Activated T-cell treated with anti-CD3 and anti-CD28 coated beads, Interleukin-2, amount 50 U/mL, for 72 hours (primary cell): ENCODE measurements at places on chromosomes 3 and 15.

GRCh38 chr15:29472901-29473445, 203.4 kb upstream of the NSMCE3 start:
- DNase-seq = no peak

DNA sequence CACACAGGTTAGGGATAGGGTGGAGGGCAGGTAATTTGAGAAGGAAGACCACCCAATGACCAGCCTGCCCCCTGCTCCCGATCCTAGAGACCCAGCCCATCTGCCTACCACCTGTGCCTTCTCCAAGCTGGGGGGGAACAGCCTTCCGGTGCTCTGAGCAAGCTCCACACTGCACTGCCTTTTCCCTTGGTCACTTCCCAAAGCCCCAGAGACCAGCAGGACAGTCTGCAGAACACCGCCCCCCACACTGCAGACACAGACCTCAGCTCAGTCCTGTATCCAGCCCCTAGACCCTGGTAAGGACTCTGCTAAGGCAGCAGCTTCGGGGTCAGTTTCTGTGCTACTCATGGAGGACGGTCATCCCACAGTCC, 156.9 kb downstream of the MEGF11 start:
- DNase-seq = no peak

- no peak for DNase-seq
Observed at GRCh38 chr3:194475978-194476377, 10.8 kb downstream of the ATP13A3 start.

- DNase-seq = peak; percentile 19
Observed at GRCh38 chr15:85831415-85832113, 36.8 kb upstream of the KLHL25 start.

GRCh38 chr15:98823616-98824015, 175.3 kb downstream of the IGF1R start:
- DNase-seq = no peak

GRCh38 chr3:100760377-100760776, 51.1 kb downstream of the TFG start:
- DNase-seq = no peak

- DNase-seq = no peak
Observed at GRCh38 chr3:127865941-127866340, 43.6 kb upstream of the MGLL start.

- DNase-seq = no peak
Observed at GRCh38 chr3:148205977-148206376, 491.7 kb upstream of the AGTR1 start.

DNA sequence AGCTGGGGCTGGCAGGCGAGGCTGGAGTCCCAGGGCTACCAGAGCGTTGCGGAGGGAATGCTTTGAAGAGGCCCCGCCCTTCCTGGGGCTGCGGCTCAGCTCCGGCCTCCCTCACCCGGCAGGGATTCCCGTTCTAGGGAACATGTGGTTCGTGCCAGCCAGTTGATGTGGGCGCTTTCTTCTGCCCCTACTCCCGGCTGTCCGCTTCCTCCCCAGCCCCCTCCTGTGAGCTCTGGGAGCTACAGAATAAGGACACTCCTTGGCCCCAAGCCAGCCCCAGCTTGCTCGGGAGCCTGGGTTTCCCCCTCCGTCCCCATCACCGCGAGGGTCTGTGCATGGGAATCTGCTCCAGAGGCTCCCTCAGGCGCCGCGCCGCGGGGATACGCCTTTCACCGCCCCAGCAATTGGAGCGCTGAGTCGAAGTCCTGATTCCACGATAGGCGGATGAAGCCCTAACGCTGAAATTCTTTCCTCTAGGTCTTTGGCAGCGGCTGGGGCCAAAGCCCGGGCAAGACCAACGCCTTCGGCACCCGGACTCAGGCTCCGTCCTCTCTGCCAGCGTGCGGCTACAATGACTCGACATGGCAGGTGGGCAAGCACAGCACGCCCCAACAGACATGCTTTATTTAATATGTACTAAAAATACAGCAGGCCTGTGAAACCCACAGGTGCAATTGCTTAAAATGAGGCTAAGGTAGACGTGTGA, 69.5 kb downstream of the KLF15 start:
- DNase-seq = no peak

DNA sequence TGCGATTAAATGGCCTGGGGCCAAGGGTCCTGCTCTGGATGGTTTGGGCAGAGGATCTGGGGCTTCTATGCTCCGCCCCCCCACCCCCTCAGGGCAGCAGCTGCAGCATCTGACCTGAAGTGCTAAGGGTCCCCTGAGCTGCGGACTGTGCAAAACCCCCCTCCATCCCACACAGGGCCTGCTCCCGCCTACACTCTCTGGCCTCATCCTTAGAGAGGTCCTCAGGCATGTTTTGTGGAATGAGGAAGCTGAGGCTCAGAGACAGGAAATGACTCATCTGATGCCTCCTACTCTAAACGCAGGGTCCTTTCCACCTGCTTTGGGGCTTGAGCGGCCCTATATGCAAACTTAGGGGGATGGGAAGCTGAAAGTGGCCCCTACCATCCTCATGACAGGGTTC, 59.5 kb upstream of the CTSH start:
- no peak for DNase-seq

- DNase-seq = peak; percentile 95
Observed at GRCh38 chr3:170869645-170870593, at the start of gene RPL22L1. TSS of gene RPL22L1 (minus strand) at chr3:170870195. CDS start at chr3:170870167, 28 bp downstream.

DNA sequence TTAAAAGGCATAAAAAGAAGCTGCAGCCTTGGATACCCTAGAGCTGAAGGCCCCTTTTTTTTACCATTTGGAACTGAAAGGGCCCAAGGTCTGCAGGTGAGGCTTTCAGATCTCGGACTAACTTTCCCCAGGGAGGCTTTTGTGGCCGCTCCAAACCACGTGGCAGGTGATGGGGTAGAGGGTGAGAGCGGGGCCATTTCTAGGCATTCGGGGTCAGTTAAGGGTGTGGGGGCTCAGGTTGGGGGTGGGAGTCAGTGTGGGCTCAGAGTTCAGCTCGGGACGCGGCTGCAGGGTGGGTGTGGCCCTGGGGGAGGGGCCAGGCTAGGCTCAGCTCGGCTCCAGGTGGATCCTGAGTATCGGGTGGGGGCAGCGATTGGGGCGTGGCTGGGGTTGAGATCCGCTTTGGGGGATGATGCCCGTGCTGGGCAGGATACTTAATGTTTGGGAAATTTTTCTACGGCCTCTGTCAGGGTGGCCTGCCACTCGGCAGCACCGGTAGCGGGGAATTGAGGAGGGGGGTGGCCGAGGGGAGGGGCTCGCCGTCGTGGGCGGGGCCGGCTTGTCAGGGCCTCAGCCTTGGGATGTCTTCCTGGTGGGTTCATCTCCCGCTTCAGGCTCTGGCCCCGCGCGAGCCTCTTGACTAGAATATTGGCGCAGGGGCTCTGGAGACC, 2.5 kb downstream of the KLF13 start:
- peak; percentile 48 for DNase-seq

DNA sequence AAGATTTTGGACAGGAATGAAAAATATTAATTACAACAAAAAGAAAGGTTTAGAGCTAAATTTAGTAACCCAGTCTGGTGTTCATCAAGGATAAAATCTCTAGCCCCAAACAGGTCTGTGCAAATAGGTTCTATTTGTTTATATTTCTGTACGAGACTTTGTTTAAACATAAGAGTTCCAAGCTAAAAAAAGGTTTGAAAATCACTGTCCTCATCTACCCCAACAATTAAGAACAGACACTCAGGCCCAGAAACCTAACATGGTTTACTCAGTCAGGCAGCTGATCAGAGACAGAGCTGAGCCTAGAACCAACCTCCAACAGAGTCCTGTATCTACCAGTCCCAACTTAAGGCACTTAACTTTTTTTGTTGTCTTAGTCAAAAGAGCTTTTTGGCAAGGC, 49.3 kb downstream of the SNX4 start:
- no peak for DNase-seq

- DNase-seq = no peak
Observed at GRCh38 chr3:95351158-95351557, 1288.3 kb downstream of the NSUN3 start.

DNA sequence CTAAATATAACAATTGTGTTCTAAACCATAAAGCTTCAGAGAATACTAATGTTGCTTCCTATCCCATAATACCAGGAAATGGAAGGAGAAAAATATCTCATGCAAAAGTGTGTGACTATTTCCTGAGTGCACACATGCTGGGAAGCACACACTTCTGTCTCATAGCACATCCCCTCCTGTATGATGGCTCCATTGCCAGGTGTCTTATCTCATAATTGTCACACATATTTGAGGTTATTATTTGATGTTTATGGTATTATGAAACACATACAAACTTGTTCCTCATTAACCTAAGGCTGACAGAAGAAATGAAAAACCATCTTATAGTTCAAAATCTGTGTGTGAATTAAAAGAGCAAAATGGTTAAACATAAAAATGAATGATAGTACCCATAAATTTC, 65.4 kb downstream of the SERP1 start:
- no peak for DNase-seq

GRCh38 chr3:31488475-31489017, 44.2 kb upstream of the STT3B start:
- DNase-seq = no peak

DNA sequence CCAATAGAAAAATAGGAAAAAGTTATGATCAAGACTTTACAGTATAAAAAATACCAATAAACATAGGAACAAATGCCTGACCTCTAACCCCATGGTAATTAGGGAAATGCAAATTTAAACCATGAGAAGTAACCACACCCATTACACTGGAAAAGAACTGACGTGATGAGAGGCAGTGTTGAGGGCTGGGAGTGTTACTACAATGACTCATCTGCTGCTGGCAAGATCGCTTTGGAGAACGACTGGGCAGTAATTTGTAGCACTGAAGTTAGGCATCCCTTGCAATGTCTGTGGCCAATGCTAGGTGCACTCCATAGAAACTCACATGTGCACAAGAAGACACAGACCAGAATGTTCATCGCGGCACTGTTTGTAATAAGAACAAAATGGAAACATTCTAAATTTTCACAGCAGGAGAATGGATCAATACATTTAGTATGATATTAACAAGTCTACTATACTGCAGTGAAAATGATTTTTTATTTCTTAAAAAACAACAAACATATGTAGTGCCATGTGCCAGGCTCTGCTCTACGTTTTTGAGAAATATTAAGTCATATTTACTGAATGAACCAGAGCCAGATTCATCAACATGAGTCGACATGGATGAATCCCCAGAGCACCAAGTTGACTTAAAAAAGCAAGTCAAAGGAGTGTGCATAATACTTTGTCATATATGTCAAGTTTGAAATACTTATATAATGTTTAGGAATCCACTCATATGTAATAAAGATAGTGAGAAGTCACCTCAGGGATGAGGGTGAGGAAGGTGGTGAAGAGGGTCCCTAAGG, 37.6 kb upstream of the EPHB3 start:
- DNase-seq = peak; percentile 22

- DNase-seq = peak; percentile 71
Observed at GRCh38 chr15:55267401-55268175, 22.0 kb downstream of the RAB27A start.
